ENCODE measurements at places on chromosomes 12 and 14. TPM values are rescaled to one million over a fixed set of nuclear protein-coding genes. Genes with fewer than 3 reads are reported as not detected.

Gene AKAP3
- total RNA-seq: 2.3 TPM

Gene KLRB1
- not detected for total RNA-seq

Gene CPNE6
- total RNA-seq: not detected

Gene WDR20
- total RNA-seq: 16.0 TPM

Measured in RPMI7951 (cell line).